NT2/D1 (cell line): ENCODE measurements at places on chromosomes 7 and 10.
A peak's percentile ranks its signal among the peaks of the same experiment; 100 is the strongest.

GRCh38 chr10:99612167-99612831, 7.9 kb downstream of the SLC25A28 start:
- peak; percentile 39 for DNase-seq

- no peak for DNase-seq
Measured at GRCh38 chr10:117544004-117544701, 1.6 kb downstream of the EMX2 start.

- DNase-seq, result no peak
Measured at GRCh38 chr7:80312139-80312661, 177.6 kb downstream of the GNAI1 start.

DNA sequence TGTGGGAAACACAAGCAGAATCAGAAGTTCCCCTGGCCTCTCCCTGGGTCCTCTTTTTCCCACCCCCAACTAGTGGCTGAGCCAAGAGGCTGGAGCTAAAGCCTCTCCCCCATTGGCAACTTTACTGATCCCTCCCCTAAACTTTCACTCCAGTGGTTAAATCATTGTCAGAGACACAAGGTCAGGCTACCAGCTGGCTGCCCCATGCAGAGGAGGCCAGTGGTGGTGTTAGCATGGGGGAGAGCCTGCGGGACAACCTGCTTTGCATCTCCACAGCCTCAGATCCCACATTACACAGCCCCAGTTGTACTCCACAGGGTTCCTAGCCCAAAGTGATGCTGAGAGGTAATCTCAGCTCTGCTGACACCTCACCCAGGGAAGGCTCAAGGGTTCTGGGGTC, 21.0 kb downstream of the NEUROG3 start:
- DNase-seq, result no peak

GRCh38 chr7:43753843-43754242, 4.6 kb upstream of the BLVRA start:
- no peak for DNase-seq

GRCh38 chr10:43970717-43971116, 322.0 kb upstream of the ZNF32 start:
- no peak for DNase-seq

- DNase-seq, result no peak
Measured at GRCh38 chr7:66766041-66766440, 25.5 kb downstream of the RABGEF1 start.

DNA sequence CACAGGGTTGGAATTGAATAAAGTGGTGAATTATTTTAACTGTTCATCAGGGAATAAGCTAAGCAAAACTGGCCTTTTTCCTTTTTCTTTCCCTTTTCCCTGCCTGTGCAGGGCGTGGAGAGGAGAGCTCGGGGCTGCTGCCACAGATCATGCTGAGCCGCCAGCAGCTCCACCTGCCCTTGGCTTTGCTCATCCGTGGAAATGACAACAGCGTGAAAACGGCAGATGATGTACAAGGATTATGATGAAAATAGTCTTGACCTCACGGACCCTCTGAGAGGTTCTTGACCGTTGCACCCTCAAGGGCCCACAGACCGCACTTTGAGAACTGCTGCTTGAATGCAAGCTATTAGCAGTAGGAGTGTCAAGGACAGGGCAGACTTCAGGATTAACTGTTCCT, 10.6 kb downstream of the PPP2R2D start:
- DNase-seq, result no peak

DNA sequence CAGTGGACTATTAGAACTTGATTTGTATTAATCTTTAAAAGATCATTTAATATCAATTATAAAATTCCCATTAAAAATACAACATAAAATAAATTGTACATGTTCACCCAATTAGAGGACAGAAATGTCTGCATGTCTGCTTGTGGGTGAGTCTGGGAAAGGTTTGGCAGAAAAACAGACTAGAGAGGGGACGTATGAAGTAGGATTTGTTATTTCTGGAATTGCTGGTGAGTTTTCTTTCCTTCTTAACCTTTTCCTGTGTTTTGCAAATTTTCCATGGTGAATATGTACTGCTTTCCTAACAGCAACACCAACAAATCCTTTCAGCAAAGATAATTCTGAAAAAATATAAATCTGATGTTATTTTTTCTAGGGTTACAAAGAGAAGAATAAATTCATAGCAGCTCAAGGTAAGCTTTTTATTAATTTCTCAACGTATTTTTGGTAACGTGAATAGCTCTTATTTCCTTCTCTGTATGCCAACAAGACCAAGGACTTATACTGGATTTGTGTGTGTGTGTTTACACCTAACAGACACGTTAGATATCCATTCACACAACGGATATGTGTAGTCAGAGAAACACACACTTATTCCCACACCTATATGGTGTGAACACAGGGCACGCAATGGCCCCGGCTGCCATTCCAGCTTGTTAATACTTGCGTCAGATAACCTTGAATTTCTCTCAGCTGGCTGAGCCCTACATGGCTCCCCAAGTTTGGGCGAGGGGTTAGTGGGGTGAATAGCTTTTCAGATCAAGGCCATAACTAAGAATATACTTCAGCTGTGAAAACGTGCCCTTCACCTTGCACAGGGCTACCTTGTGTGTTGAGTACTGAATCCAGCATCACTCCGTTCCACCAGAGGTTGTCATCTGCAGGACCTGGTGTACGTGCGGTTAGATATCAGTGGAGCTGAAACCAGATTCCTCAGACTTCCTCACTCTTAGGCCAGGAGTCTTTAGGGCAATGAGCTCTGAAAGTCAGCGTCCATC, 64.6 kb downstream of the MKI67 start:
- DNase-seq, result no peak

GRCh38 chr7:158404031-158404761, 183.4 kb downstream of the PTPRN2 start:
- no peak for DNase-seq

GRCh38 chr10:129968853-129969183, 4.7 kb upstream of the EBF3 start:
- DNase-seq, result no peak

DNA sequence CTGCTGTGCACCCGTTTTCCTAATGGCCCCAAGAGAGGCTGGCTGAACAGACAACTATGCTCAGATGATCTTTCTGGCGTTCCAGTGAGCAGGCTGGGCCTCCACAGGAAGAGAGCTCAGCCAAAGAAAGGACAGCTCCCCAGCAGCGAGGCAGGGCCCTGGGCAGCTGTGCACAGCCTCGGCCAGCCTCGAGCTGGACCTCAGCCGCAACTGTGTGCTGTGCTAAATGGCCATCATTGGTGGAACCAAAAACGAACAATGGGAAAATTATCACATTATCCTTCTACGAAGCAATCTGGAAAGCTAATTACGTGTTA, 97.5 kb downstream of the CTBP2 start:
- no peak for DNase-seq

- DNase-seq, result no peak
Measured at GRCh38 chr7:44294325-44295069, 30.9 kb downstream of the CAMK2B start.

DNA sequence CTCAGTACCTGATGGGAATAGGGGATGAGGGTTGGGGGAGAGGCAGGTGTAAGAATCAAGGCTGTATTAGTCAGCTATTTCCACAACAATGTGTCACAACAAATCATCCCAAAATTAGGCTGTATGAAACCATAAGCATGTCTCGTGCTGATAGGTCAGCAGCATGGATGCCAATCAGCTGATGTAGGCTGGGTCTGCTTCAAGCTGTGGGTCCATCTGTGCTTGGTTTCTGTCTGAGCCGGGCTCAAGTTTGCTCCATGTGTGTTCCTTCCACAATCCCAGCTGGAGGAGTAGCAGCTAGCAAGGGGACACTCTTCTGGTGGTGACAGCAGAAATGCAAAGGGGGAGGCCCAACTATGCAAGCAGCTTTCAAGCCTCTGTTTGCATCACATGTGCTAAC, 97.9 kb upstream of the ZNF746 start:
- DNase-seq, result no peak

GRCh38 chr7:45888993-45889366, 692 bp downstream of the IGFBP1 start:
- DNase-seq, result no peak

DNA sequence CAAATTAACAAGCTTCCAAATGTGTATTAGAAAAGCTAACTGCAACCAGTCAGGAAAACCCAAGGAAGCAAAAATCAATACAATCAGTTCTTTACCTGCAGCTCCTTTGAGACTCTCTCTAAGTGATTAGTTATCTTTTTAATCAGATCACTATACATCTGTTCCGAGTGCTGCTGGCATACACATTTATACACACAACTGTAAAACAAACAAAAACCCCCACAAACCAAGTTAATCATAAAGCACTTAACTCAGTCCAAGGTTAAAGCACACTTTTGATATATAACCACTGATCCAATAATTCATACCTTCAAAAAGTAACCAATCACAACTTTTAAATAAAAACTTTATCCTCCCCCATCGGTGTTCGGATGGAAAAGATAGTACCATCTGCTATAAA, 25.6 kb downstream of the CACUL1 start:
- DNase-seq, result no peak

GRCh38 chr7:21106296-21106732, 319.6 kb upstream of the SP8 start:
- DNase-seq, result no peak

GRCh38 chr10:95693071-95693667, 558 bp downstream of the TCTN3 start:
- DNase-seq, result no peak

GRCh38 chr7:94706996-94707740, 51.2 kb upstream of the SGCE start:
- no peak for DNase-seq

DNA sequence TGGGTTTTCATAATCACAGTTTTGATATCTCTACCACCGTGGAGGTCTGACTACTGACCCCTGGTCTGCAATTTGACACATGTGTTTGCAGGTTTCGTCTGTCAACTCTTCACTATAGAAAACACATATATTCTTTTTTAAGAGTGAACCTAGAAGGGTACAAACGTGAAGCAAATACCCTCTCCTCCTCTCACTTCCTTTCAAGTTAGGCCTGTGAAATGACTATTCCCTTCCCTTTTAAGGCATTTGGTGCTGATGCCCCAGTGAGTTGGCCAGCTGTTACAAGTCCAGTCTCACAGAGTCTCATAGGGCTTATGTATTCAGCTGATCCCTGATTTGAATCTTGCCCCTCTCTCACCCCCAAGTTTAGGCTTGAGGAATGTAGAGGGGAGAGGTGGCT, 742.0 kb upstream of the IGFBP3 start:
- DNase-seq, result no peak

DNA sequence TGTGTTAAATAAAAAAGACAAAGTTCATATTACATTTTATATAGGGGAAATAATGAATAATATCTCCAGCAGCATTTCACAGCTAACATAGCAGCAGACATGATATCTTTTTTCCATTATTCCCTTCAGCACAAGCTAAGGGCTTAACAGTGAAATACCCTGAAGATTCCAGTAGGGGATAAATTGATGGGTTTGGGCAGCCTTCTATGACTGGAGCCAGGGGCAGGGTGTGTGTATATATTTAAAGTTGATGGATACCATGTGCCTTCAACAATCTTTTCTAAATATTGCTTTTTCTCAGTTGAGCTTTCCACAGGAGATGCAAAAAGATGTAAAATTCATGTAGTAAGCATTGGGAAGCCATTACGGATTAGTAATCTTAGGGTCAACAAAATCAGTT, 151.2 kb downstream of the MAGI2 start:
- DNase-seq, result no peak

- no peak for DNase-seq
Measured at GRCh38 chr7:22291977-22292376, 65.0 kb downstream of the RAPGEF5 start.
